ENCODE measurements at places on chromosomes 11 and 22. TPM values are rescaled to one million over a fixed set of nuclear protein-coding genes. Genes with fewer than 3 reads are reported as not detected.

The PGR gene
- 2.6 TPM for total RNA-seq

The ESAM gene
- total RNA-seq = 10.4 TPM

The TSPAN18 gene
- 1.2 TPM for total RNA-seq

The BATF2 gene
- total RNA-seq = not detected

The SYT7 gene
- total RNA-seq = 2.2 TPM

The PAK1 gene
- total RNA-seq = 16.0 TPM

Measured in cardiac ventricle fibroblast (primary cell).